ENCODE measurements at places on chromosomes 4 and X.

GRCh38 chr4:19486400-19486799 lies 765.3 kb upstream of the SLIT2 start:
- no peaks in the 10 kb centered on the region for H3K36me3 ChIP-seq
- H3K27me3 ChIP-seq: no peaks in the 10 kb centered on the region
- no peak for DNase-seq

DNA sequence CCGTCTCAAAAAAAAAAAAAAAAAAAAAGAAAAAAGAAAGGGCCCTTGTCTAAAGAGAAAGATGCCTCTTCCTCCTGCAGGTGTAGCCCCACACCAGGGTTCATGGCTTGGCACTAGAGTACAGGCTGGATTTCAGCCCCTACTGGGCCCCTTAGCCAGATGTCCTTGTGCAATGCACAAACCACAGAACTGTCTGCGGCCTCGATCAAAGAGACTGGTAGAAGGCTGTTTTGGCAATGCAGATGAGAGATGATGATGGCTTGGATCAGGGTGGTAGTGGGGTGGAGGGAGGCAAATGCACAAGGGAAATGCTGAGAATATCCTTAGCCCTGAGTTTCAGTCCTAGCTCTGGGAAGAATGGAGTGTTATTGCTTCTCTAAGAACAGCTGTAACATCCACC lies 26.5 kb upstream of the TSR2 start:
- no peaks in the 10 kb centered on the region for H3K36me3 ChIP-seq
- DNase-seq: no peak
- peaks cover 36% of the 10 kb centered on the region for H3K27me3 ChIP-seq
- peaks cover 15% of the 10 kb centered on the region for H3K4me1 ChIP-seq
- no peak overlapping the region for H3K4me3 ChIP-seq

- H3K27ac ChIP-seq: no peak overlapping the region
- H3K4me3 ChIP-seq: no peak overlapping the region
- no peak for DNase-seq
- peaks cover 7% of the 10 kb centered on the region for H3K36me3 ChIP-seq
- peaks cover 23% of the 10 kb centered on the region for H3K4me1 ChIP-seq
Observed at GRCh38 chr4:148438047-148438446, 4.2 kb downstream of the NR3C2 start.

GRCh38 chr4:65791111-65791811 lies 121.0 kb upstream of the EPHA5 start:
- no peaks in the 10 kb centered on the region for H3K27me3 ChIP-seq
- no peak overlapping the region for H3K4me3 ChIP-seq

GRCh38 chrX:68146054-68146453 lies 287.2 kb downstream of the OPHN1 start:
- no peak for DNase-seq
- H3K4me1 ChIP-seq: peaks cover 4% of the 10 kb centered on the region
- no peaks in the 10 kb centered on the region for H3K36me3 ChIP-seq

GRCh38 chr4:118112117-118113046 lies 78.1 kb downstream of the NDST3 start:
- H3K27me3 ChIP-seq: no peaks in the 10 kb centered on the region
- H3K36me3 ChIP-seq: no peaks in the 10 kb centered on the region

GRCh38 chrX:108123591-108124366 lies 32.2 kb downstream of the ATG4A start:
- peaks cover 7% of the 10 kb centered on the region for H3K4me1 ChIP-seq
- H3K36me3 ChIP-seq: peaks cover 6% of the 10 kb centered on the region
- DNase-seq: no peak
- H3K27ac ChIP-seq: no peak overlapping the region
- H3K27me3 ChIP-seq: no peaks in the 10 kb centered on the region
- H3K4me3 ChIP-seq: no peak overlapping the region

DNA sequence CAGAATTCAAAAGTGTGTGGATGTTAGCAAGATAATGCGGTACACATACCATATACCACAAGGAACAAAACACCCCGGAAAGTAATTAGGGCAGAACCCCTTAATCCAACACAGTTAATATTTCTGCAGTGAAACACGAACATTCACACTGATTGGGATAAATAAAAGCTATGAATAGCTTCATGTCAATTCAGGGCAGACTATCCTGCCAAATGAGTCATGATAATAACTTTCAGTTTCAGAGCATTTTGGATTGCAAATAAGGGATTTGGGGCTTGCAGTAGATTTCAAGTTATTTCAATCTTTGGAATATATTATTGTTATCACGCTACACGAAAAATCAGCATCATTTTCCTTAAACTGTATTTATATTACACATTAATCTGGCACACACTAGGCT lies 24.3 kb downstream of the IRF2 start:
- no peak overlapping the region for H3K4me3 ChIP-seq
- H3K36me3 ChIP-seq: peaks cover 51% of the 10 kb centered on the region
- no peak for DNase-seq
- H3K27ac ChIP-seq: no peak overlapping the region
- H3K4me1 ChIP-seq: peaks cover 66% of the 10 kb centered on the region

GRCh38 chrX:73979551-73980131 lies 324.3 kb upstream of the ZCCHC13 start:
- no peak overlapping the region for H3K4me3 ChIP-seq
- no peaks in the 10 kb centered on the region for H3K27me3 ChIP-seq
- H3K4me1 ChIP-seq: peaks cover 12% of the 10 kb centered on the region
- no peak overlapping the region for H3K27ac ChIP-seq
- H3K36me3 ChIP-seq: peaks cover 8% of the 10 kb centered on the region

DNA sequence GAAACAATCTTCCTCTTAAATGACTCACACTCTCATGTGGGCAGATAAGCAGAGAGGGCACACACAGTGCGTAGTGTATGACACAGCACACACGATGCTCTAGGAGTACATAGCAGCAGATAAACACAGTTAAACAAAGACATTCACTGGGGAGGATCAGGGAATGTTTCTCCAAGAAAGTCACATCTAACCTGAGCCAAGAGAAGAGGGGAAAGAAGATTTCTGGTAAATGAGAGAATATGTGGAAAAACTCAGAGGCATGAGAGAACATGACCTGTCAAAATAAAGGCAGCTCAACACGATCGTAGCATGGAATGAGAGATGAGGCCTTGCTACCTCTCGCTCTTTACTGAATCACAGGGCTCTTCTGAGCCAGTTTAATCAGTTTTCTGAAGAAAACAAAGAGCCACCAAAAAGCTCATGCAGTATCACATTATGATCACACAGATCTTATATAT lies 251.0 kb downstream of the ANK2 start:
- H3K4me3 ChIP-seq: no peak overlapping the region
- H3K36me3 ChIP-seq: no peaks in the 10 kb centered on the region
- no peak overlapping the region for H3K27ac ChIP-seq
- no peak for DNase-seq
- H3K27me3 ChIP-seq: peaks cover 8% of the 10 kb centered on the region

DNA sequence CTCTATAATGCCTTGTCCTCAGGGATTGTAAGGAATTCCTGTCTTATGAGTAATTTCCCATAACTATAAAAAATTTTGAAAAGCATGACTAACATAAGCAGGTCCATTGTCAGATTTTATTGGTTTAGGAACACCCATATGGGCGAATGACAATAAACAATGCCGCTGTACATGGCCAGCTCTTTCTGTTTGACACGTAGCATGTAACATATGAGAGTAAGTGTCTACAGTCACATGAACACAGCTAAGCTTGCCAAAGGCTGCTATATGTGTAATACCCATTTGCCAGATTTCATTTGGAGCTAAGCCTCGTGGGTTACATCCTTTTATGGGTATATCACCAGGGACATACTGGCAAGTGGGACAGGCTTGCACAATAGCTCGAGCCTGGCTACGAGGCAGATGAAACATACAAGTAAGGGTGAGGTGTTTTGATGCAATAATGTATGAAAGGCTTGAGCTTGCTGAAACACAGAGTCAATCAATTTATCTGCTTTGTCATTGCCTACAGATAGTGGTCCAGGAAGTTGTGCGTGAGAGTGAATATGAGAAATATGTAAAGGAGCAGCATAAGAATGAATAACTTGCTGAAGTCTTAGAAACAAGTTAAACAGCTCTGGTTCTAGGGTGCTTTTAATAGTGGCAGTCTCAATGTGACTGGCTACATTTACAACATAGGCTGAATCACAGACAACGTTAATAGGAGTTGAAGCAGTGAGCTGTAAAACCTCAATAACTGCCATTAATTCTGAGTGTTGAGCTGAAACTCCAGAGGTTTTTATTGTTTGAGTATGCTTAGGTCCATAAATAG lies 67.4 kb upstream of the UGT2B10 start:
- no peak overlapping the region for H3K27ac ChIP-seq
- no peaks in the 10 kb centered on the region for H3K4me1 ChIP-seq
- no peaks in the 10 kb centered on the region for H3K36me3 ChIP-seq
- H3K4me3 ChIP-seq: no peak overlapping the region
- no peaks in the 10 kb centered on the region for H3K27me3 ChIP-seq

DNA sequence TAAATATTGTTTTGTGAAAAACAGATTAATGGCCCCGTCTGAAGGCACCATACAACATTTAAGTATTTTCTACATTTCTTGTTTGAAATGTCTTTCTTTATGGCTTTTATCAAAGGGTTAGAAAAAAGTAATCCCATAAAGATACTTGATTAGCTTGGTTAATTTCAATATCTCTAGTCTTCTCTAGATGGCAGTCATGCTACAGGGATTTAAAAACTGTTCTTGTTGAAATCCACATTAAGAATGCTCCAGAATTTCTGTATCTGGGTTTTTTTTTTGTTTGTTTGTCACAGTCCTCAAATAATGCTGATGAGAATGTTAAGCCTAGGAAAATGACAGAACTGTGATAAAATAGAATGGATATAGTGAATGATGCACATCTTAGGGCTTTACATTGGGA lies 109.0 kb upstream of the AADAT start:
- no peak overlapping the region for H3K27ac ChIP-seq
- H3K4me1 ChIP-seq: no peaks in the 10 kb centered on the region
- no peaks in the 10 kb centered on the region for H3K27me3 ChIP-seq
- H3K36me3 ChIP-seq: no peaks in the 10 kb centered on the region

DNA sequence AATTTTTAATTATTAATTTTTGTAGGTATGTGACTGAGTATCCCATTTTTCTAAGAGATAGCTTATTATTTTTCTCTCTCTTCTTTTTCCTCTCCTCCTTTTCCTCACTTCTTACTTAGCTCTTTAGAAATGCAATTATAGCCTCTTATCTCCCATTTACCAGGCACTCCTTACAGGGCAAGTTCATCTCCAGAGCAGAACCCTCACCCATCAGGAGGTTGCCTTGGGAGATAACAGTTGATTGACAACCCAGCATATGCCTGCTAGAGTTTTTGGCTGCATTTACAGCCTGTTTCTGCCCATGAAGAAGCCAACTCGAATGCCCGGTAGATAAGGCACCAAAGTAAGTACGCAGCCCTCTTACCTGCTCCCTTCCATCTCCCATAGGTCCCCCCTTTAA lies 572.9 kb upstream of the ZFP42 start:
- no peak overlapping the region for H3K27ac ChIP-seq
- no peak overlapping the region for H3K4me3 ChIP-seq
- no peaks in the 10 kb centered on the region for H3K27me3 ChIP-seq
- no peaks in the 10 kb centered on the region for H3K4me1 ChIP-seq
- no peak for DNase-seq

DNA sequence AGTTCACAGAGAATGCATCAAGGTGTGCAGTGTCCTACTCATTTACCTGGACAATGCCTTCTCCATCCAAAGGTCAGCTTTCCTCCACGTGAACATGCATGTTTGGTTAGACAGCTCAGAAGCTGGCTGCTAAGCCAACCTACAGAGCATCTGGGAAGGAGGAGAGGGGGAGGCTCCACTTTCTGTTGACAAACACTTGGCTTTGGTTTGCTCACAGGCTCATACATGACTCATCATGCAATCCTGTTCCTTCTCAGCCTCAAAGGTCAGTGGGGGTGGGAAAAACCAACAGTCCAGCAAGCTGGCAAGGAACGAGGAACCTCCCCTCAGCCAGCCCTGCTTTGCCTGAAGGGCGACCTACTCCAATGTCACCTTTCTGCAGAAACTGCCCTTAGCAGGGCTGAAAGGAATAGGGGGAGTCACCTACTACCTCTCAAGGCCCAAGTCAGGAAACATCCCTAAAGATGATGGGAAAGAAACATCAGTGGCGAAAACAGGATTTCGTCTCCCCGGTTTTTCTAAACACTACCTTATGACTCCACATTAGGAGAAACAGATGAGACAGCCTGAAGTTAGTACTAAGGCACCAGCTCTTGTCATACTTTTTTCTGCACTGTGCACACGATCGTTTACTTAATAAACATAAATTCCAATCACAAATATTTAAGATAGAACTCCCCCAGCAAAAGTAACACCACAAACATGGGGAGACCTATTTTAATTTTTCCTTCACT lies 37.9 kb downstream of the RELL1 start:
- H3K4me1 ChIP-seq: peaks cover 14% of the 10 kb centered on the region
- no peak overlapping the region for H3K4me3 ChIP-seq
- no peak overlapping the region for H3K27ac ChIP-seq
- no peak for DNase-seq
- H3K36me3 ChIP-seq: peaks cover 55% of the 10 kb centered on the region

DNA sequence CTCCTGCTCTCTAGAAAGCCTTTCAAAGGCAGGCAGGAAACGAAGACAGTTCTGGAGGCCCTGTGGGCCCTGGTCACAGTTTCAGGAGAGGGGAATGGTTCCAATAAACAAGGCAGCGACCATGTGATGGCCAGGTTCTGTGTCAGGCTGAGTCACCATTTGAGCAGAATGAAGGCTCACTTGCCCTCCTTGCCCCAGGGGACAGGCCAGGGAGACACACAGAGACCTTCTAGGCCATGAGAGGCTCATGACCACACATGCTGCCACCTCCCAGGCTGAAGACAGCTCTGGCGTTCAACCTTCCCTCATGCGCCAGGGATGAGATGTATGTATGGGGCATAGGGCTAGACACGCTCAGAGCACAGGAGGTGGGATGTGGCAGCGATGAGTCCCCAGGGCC lies 22.9 kb upstream of the TRIM2 start:
- H3K27ac ChIP-seq: no peak overlapping the region
- H3K36me3 ChIP-seq: no peaks in the 10 kb centered on the region
- no peaks in the 10 kb centered on the region for H3K27me3 ChIP-seq
- no peaks in the 10 kb centered on the region for H3K4me1 ChIP-seq

- H3K4me1 ChIP-seq: no peaks in the 10 kb centered on the region
- DNase-seq: no peak
- H3K27me3 ChIP-seq: no peaks in the 10 kb centered on the region
- no peak overlapping the region for H3K4me3 ChIP-seq
- no peak overlapping the region for H3K27ac ChIP-seq
Observed at GRCh38 chr4:19380600-19380999, 871.1 kb upstream of the SLIT2 start.

DNA sequence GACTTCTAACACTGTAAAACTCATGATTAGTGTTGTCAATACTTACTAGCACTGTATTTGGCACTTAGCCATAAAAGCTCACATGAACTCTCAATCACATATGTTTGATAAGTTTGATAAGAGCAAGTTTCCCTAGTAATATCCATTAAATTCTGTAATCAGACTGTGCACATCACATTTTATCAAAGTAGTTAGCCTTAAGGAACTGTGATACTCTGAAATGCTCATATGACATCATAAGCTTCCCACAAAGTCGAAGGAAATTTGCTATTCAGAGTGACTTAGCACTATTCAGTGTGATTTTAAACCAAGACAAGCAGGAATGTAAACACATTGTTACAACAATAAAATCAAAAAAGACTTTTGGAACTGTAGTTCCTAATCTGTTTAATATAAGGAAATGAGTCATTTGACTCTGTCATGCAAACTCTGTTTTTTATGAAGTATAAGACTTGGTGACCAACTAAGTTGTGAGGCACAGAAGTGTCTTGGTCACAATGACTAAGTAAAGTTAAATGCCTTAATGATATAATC lies 6.7 kb downstream of the SLC7A11 start:
- peaks cover 32% of the 10 kb centered on the region for H3K36me3 ChIP-seq
- DNase-seq: no peak
- H3K27ac ChIP-seq: peak overlapping the region; percentile 54
- no peak overlapping the region for H3K4me3 ChIP-seq

- H3K4me1 ChIP-seq: no peaks in the 10 kb centered on the region
- no peak overlapping the region for H3K27ac ChIP-seq
- DNase-seq: no peak
- H3K4me3 ChIP-seq: no peak overlapping the region
- H3K36me3 ChIP-seq: no peaks in the 10 kb centered on the region
- H3K27me3 ChIP-seq: no peaks in the 10 kb centered on the region
Observed at GRCh38 chr4:79217025-79217424, 108.8 kb downstream of the NAA11 start.

Data from activated CD4-positive, alpha-beta memory T cell treated with anti-CD3 and anti-CD28 coated beads, Interleukin-2, amount 10 ng/mL, durations not matched to agents 7 days and 5 days (primary cell).